ENCODE measurements at places on chromosomes 4 and X.

GRCh38 chr4:184432127-184432922, 42.0 kb downstream of the IRF2 start:
- no peak for DNase-seq

GRCh38 chr4:39312816-39313215, 53.3 kb downstream of the RFC1 start:
- DNase-seq = no peak

GRCh38 chrX:4528247-4528646, 814.8 kb upstream of the PRKX start:
- DNase-seq = no peak

- DNase-seq = peak; percentile 98
These were observed 254.2 kb downstream of the ADAMTS3 start for GRCh38 chr4:72314869-72315268.

DNA sequence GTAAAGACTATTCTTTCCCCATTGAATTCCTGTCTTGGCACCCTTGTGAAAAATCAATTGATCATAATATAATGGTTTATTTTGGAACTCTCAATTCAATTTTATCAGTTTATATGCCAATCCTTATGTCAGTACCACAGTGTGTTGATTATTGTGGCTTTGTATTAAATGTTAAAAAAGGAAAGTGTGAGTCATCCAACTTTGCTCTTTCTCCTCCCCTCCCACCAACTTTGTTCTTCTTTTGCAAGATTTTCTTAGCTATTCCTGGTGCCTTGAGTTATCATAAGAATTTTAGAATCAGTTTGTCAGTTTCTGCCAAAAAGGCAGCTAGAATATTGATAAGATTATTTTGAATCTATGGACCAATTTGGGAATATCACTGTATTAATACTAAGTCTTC, 11.2 kb upstream of the RNF175 start:
- DNase-seq = peak; percentile 36

DNA sequence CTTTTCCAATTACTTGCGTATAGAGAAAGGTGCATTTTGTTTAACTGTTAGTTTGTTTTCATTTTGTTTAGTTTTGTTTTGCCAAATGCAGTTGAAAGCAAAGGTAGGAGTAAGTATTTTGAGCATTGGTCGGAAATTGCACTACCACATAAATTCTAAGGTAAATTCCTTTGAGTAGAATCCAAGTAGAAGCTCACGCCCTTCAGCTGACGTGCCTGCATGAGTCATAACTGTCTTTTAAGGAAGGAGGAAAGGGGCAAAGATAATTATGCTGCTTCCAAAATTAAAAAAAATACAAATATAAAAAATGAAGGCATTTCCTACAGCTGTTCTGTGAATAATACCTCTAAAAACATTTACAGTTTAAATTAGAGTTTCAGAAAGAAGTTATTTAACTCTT, 110.2 kb upstream of the MYOZ2 start:
- DNase-seq = peak; percentile 82

- peak; percentile 77 for DNase-seq
These were observed 277.1 kb upstream of the DIAPH2 start for GRCh38 chrX:96407501-96407900.

DNA sequence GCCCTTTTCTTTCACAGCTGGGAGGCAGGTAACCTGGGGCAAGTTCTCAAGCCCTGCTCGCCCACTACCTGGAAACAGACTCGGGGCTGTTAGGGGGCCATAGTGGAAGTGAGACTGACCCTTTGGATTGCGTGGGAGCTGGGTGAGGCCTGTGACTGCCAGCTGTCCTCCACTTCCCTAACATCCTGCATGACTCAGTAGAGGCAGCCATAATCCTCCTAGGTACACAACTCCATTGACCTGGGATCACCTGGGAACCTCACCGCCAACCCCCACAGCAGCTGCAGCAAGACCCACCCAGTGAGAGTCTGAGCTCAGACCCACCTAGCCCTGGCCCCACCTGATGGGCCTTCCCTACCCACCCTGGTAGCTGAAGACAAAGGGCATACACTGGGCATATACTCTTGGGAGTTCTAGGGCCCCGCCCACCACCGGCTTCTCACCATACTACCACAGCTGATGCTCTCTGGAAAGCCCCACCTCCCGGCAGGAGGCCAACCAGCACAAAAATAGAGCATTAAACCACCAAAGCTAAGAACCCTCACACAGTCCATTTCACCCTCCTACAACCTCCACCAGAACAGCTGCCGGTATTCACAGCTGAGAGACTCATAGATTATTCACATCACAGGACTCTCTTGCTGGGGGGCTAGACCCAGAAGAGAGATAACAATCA, 61.1 kb upstream of the DCTD start:
- DNase-seq = peak; percentile 62

GRCh38 chr4:23135792-23136645, 443.3 kb downstream of the GBA3 start:
- peak; percentile 45 for DNase-seq

GRCh38 chr4:20091781-20092180, 159.9 kb upstream of the SLIT2 start:
- DNase-seq = no peak

- peak; percentile 52 for DNase-seq
These were observed 204.3 kb upstream of the TLL1 start for GRCh38 chr4:165668694-165669093.

DNA sequence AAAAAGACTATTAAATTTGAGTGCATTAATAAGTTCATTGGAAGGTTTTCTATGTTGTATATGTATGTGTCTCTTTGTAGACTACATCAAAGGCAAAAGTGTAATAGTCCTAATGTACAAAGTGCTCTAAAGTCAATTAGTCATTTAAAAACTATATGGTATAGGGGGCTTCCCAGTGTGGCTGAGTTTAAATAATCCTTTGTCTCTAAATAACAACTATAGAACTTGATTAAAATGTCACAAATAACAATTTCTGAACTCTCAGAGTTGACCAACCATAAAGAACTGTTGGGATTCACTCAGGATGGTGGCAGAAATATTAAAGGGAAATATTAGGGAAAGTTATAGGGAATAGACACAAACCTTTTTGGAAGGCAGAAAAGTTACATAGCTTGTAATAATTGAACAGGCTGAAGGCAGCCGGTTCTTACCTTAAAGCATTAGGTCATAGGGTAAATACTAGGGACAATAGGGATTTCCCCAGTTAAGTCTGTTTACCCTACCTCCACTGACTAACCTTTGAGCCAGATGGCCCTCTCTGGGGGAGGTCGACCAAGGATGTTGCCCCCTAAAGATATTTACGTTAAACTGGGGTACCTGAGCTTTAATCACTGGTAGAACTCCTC, 1054.2 kb downstream of the ARAP2 start:
- no peak for DNase-seq

GRCh38 chrX:30816079-30816478, 73.0 kb downstream of the TAB3 start:
- no peak for DNase-seq

GRCh38 chr4:53625888-53626287, 34.6 kb upstream of the LNX1 start:
- no peak for DNase-seq

- no peak for DNase-seq
These were observed 24.0 kb upstream of the SNCA start for GRCh38 chr4:89860971-89861370.

DNA sequence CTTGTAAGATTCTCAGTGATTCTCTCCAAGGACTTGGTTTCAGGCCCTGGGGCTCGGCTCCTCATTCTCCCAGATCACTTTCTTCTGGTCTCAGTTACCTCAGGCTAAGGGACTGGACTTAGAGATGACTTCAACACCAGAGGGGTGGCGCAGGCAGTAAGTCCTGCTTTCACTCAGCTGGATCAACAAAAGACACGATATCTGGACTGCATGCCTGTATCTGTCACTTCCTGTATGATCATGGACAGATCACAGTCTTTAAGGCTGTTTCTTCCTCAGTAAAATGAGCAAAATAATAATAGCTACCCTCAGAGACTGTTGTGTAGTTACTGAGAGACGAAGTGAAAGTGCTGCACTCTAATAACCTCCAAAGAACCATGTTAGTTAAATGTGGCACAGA, 19.5 kb upstream of the CXCR3 start:
- DNase-seq = peak; percentile 31

DNA sequence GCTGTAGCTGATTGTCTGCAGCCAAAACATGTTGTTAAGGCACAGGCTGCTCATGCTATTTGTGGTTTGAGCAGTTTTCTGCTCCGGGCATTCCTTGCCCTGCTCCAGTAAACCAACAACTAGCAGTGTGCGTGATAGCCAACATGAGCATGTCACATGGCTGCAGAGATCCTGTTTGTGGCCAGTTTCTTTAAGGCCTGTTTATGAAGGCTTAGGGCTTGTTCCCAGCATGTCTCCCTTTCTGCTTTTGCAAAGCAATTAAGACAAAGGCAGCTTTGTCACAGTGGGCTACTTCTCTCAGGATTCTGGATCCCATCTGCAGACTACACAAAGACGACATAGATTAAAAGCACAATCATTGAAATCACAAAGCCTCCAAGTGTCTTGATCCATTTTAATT, 160.5 kb downstream of the ZNF518B start:
- peak; percentile 57 for DNase-seq

DNA sequence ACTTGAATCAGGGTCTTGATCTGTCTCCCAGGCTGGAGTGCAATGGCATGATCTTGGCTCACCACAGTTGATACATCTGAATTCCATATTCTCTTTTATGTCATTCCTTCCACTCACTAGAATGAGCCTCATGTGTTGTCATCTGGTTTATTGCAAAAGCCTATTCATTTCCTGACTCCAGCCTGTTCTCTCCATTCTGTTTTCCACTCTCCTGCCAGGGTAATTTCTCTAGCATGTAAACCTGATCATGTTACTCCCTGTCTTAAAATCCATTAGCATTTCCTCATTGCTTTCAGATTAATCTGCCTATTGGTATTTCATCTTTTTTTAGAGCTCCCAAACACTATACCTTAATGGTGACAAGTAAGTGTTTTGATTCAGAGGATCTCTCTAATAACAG, 4.3 kb upstream of the DDX60L start:
- peak; percentile 87 for DNase-seq

DNA sequence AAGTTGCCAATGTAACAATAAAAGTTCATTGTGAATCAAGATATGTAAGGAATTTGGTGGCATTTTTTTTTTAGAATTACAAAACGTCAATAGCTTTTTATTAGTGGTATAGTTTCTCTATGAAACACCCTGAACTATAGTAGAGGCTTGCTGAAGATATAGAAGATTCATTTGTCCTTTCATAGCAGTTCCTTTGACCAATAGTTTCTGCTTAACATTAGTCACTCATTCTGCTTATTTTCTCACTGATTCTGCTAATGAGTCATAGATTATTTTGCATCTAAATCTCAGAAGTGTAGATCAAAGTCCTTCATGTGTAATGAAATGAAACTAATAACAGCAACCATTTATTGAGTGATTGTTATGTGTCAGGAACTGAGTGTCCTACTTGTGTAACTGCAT, 205.0 kb upstream of the TET2 start:
- DNase-seq = no peak

GRCh38 chrX:41184312-41184711, 99.1 kb downstream of the USP9X start:
- DNase-seq = no peak

GRCh38 chr4:89954906-89955695, 60.4 kb downstream of the MMRN1 start:
- no peak for DNase-seq

GRCh38 chr4:90598741-90599140, 471.5 kb downstream of the CCSER1 start:
- DNase-seq = no peak

- peak; percentile 44 for DNase-seq
These were observed 125.9 kb downstream of the FRYL start for GRCh38 chr4:48654015-48654664.

DNA sequence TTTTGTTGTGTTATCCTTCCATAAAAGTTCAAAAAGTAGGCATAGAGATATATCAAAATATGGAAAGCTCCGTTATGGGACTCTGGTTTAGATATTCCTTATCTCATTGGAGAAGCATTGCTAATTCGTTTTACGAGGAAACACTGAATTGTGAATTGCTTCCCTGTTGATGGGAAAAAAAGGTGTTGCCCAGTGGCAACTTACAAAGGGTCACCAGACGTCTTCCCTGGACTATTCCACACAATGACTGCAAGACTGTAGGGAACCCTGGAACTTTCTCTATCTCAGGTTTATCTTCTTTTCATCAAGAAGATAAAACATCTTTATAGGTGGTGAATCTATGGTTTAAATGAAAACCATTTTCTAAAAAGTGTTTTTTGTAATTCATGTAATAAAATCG, 137.7 kb downstream of the MID1 start:
- DNase-seq = no peak

DNA sequence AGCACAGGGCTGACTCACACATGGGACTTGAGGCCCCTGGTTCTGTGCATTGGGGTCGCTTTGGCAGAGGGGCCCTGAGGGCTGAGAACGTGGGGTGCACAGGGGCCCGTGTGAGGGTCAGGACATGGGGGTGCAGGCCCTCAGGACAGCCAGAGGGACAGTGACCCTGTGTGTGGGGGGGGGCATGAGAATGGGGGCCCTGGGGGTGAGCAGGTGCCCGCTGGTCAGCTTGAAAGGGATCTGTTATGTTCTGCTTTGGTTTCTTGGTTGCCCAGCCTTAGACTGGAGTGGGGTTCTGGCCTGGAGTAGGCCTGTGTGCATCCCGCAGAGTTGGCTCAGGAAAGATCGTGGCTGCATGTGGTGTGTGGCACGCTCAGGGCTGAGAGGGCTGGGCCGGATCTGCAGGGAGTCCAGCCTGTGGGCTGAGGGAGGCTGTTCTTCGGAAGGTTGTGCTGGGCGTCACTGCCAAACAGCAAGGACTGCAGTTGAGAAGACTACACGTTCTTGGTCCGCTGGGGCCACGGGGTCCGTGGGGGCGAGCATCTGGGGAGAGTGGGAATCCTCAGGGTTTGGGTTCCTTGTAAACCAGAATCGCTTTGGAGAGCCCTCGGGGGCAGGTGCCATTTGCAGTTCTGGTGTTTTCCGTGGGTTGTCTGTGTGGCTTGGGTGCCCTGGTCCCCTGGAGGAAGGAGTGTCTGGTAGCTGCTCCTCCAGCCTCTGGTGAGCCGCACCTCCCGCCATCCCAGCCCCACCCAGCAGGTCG, 15.2 kb upstream of the UVSSA start:
- DNase-seq = no peak

DNA sequence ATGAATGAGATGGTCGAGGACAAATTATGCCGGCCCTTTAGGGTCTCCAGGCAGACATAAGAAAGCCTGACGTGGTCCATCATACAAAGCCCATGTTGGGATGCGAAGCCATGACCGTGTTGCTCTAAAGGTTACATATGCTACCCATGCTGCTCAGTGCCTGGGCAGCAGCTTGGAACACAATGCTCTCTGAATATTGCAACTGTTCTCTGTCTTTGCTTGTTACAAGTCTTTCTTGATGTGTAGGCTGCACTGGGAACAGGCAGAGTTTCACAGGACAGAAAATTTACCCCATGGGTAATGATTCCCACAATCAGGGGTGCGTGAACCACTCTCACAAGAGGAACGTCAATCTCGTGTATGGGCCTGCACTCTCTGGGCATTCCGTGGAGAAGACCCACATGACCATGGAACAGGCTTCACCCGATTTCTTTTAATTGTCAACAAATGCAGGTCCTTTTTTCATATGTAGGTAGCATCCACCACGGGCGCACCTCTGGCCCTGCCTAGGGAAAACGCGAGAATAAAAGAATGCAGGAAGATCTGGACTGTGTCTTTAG, 66.3 kb downstream of the NBDY start:
- DNase-seq = no peak
